ENCODE measurements at places on chromosomes 12 and 14.
A peak's percentile ranks its signal among the peaks of the same experiment; 100 is the strongest.

GRCh38 chr12:116320791-116321217 is 43.3 kb upstream of the MED13L start:
- no peak overlapping the region for H3K4me3 ChIP-seq
- H3K36me3 ChIP-seq: peaks cover 3% of the 10 kb centered on the region
- DNase-seq: no peak

GRCh38 chr14:89638891-89639290 is 221.9 kb upstream of the FOXN3 start:
- H3K36me3 ChIP-seq: peaks cover 22% of the 10 kb centered on the region
- peaks cover 55% of the 10 kb centered on the region for H3K4me1 ChIP-seq

GRCh38 chr14:67358924-67359774 is 455 bp downstream of the ATP6V1D start:
- DNase-seq: no peak
- peak overlapping the region; percentile 90 for H3K4me3 ChIP-seq
- no peaks in the 10 kb centered on the region for H3K27me3 ChIP-seq
- H3K36me3 ChIP-seq: peaks cover 21% of the 10 kb centered on the region
- peaks cover 41% of the 10 kb centered on the region for H3K4me1 ChIP-seq
- peak overlapping the region; percentile 92 for H3K27ac ChIP-seq

DNA sequence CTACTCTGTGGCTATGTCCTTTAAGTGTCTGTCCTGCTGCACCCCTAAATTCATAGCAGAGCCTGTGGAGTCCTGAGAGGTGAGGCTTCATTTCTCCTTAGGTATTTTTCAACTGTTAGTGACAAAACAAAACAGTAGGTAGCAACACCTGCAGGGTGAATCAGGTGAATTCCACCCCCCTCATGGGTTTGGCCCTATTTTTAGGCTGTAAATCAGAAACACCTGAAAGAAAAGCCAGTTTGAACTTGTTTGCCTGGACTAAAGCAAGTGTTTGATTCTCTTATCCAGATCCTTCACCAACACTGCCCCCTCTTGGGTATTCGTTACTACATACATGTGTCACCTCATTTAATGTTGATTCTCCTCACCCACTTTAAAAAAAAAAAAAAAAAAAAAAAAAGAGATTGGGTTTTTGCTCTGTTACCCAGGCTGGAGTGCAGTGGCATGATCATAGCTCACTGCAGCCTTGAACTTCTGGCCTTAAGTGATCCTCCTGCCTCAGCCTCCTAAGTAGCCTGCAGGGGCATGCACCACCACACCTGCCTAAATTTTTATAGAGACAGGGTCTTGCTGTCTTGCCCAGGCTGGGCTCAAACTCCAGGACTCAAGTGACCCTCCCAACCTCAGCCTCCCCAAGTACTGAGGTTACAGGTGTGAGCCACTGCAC is 10.3 kb downstream of the TBPL2 start:
- H3K27me3 ChIP-seq: no peaks in the 10 kb centered on the region
- peak overlapping the region; percentile 31 for H3K27ac ChIP-seq
- H3K4me1 ChIP-seq: peaks cover 25% of the 10 kb centered on the region
- no peaks in the 10 kb centered on the region for H3K36me3 ChIP-seq
- peak; percentile 35 for DNase-seq
